ENCODE measurements at places on chromosomes 3 and 15.
A peak's percentile ranks its signal among the peaks of the same experiment; 100 is the strongest.

GRCh38 chr3:173354124-173354523 is 43.4 kb upstream of the NLGN1 start:
- no peak for DNase-seq

DNA sequence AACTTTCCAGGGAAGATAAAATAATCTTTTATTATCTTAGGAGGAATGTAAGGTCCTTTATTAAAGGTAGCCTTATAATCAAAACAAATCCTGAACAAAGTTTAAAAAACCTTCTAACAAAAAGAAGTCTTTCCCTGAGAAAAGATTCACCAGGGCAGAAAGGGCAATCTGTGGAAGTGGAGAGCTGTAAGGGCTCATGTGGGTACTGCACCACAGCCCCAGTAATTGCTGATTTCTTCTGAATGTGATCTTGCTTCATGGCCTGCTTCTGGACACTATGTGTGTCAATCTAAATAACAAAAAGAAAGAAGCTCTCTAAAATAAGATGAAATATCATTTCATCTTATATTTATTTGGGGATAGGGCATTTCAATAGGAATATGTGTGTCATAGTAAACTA is 1501.6 kb downstream of the OTOL1 start:
- DNase-seq, result no peak

DNA sequence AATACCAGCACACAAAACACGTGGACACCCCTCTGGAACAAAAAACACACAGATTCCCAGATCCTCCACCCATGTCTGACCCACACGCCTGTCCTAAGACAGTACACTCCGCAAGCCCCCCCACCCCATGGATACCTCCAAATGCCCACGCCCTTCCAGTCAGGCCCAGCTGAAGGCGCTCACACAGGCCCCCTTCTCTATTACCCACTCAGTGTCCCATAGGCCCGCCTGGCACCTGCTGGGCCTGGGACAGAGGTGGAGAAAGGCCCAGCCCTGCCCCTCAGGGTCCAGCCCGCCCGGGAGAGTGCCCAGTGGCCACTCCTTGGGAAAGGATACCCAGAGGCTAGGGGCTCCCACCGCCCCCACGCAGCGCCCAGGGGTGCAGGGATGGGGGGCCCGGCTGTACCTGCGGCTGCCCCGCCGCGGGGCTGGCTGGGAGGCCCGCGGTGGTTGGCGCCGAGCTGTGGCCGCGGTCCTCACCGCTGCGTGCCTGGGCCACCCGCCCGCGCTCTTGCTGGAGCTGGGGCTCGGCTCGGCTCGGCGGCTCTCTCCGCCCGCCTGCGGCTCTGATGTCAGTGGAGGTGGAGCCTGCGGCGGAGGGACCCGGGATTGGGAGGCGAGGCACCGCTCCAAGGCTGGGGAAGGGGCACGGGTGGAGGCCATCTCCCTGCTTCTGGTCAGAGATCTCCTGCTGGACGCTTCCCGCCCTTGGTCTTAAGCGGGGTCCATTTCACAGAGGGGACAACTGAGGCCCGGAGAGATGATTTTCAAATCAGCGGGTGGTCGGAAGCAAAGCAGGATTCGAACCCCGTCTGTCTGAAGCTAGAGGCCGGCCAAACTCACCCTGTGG is at the start of gene CAMK1:
TSS of gene CAMK1 (minus strand) at position 522 of the 850 bp plus-strand sequence. CDS start 2,198 bp downstream, outside the sequence.
- peak; percentile 59 for DNase-seq

DNA sequence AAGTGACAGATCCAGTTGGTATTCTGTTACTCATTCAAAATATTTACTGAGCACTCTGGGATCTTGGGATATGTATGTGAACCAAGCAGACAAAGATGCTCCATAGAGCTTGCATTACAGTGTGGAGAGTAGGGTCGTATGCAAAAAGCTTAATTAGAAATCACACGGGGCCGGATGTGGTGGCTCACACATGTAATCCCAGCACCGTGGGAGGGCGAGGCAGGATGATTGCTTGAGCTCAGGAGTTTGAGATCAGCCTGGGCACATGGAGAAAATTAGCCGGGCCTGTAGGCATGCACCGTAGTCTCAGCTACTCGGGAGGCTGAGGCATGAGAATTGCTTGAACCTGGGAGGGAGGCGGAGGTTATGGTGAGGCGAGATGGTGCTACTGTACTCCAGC is 68.7 kb upstream of the MB21D2 start:
- no peak for DNase-seq

DNA sequence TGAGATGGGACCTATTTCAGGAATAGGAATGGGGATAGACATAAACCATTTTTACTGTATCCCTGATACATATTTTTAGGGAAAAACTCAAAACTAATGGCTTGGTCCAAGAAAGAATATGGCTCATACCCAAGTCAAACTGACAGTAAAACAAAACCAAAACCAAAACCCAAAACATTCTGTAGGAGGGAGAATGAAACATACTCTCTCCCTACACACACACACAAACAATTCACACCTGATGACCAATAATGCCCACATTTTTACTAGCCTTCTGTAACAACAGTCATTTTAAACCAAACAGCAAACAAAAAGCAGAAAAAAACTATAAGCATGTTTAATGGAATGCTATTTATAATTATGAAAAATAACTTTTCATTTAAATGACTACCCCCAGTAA is 74.9 kb downstream of the NBEAL2 start:
- peak; percentile 4 for DNase-seq

GRCh38 chr15:80106051-80106450 is 46.6 kb downstream of the ZFAND6 start:
- no peak for DNase-seq

DNA sequence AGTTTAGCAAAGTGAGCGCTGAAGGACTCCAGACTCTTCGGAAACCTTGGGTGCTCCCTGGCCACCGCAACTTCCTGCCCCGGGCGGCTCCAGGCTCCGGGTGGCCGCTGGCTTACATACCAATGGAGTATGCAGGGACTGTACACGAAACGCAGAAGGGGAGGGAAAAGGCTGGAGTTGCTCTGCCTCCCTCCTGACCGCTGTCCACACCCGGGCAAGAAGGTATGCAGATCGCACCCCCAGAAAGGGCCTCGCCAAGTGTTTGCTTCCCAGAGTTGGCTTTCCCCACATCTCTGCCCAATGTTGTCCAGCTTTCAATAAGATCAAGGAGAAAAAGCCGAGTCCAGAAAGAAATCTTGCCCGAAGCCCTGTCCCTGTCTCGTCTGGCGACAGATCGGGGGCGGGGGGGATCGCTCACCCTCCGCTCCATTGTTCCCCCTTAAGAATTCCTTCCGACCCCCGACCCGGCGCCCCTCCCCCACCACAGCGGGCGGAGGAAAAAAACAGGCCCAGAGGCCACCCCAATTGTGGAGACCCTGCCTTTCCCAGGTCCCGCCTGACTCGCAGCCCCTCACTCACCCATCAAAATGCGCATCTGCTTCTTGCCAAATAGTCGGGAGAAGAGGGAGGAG is 533 bp downstream of the ARF4 start:
- peak; percentile 5 for DNase-seq

- no peak for DNase-seq
Observed at GRCh38 chr3:38488949-38489348, 7.2 kb upstream of the EXOG start.

DNA sequence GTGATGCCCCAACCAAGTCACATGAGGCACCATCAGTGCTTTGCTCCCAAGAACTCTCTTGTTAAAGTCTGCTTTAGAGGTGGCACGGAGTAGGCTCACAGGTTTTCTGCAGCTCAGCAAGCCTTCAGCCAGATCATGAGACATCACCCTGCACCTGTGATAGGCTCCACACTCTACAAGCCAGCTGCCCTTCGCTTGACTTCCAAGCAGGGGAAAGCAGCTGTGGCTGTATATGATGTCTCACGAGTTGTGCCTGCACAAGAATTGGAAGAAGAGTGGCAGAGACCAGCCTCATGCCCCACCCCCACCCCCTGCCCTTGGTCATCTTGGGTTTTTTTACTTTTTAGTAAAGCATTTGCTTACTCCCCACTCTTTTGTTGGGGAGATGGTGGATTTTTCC is 22.5 kb downstream of the MRPS11 start:
- no peak for DNase-seq

DNA sequence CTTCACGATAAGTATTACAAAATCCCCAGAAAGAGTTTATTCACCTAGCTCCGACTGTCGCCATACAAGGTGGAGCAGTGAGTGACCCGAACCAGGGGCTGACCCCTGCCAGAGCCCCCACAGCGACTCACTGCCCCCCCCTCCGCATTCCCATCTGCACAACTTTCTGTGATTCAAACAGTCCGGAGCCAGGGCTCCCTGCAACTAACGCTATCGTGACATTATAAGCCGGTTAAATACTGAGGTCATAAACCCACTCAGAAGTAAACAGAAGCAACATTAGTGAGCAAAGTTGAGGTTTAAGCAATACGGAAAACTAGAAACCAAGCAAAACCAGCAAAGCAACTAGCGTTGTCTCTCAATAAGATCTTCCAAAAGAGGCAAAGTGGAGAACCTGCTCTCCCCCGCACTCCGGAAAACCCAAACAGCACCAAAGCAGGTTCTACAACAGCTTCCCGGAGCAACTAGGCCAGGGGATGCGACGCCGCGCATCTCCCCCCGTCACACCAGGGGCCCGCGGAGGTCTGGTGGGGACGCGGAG is 642 bp downstream of the SCAP start:
- peak; percentile 30 for DNase-seq

DNA sequence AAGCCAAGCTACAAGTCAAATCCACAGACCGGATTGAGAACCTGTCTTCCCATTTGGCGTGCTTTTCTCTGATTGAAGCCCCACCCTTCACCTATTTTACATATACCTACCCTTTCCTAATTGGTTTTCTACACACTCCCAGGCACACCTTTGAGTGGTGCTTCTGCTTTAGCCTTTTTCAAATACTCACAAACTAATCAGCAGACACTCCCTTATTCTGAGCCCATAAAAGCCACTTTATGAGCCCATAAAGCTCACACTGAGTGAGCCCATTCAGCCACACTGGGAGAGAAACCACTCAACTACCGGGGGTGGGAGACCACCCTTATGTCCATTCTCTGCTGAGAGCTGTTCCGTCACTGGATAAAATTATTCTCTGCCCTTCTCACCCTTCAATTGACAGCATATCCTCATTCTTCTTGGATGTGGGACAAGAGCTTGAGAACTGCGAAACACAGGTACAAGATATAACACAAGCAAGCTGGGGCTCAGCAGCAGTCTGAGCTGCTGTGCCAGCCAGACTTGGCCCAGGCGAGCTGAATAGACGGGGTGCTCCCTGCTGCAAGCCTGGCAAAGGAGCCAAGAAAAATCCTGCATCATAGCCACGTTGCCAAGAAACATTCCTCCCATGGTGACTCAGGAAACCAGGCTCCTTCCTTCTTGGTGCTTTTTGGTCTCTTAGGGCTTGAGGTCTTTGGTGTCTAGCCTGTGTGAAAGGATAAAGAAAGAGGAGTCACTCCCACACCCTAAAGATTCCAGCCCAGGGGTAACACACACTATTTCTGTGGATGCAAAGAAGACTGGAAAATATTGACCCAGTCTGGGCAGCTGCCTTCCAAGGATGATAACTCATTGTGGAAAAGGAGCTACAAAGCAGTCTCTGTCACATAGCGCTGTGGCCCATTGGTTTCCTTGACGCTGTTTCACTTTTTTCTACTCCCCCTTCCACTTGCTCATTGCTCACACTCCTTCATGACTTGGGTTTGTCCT is 609.7 kb downstream of the MCTP2 start:
- DNase-seq, result no peak

DNA sequence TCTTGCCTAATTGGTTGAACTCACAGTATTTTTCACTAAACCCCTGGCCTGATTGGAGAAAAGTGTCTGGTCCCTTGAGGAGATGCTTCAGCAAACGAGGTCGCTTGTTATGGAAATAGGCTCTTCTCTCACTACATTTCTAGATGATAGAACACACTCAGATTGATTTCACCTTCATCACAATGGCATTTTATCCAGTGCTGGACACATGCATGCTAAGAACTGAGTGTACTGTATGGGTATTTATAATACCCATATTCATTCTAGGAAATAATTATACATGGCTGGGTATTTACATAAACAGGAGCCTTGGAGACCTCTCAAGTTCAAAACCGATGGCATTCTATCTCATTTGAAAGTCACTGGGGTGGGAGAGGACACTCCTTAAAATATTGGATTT is 444.9 kb downstream of the LPP start:
- no peak for DNase-seq

- DNase-seq, result no peak
Observed at GRCh38 chr3:134004841-134005240, 24.9 kb downstream of the SLCO2A1 start.

- no peak for DNase-seq
Observed at GRCh38 chr3:31433679-31433992, 99.1 kb upstream of the STT3B start.

DNA sequence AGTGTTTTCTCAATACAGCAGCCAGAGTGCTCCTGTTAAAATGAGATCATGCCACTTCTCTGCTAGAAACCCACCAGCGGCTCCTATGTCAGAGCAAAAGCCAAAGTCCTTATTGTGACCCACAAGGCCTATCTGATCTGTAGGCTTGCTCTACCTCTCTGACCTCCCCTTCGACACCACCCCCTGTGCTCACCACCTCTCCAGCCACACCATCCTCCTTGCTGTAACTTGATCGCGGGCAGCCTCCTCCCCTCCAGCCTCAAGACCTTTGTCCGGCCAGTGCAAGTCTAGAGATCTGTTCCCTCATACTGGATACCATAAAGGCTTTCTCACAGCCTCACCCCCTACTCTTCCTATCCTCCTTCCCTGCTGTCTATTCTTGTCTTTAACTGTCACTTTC is 1.9 kb upstream of the IGDCC4 start:
- no peak for DNase-seq

DNA sequence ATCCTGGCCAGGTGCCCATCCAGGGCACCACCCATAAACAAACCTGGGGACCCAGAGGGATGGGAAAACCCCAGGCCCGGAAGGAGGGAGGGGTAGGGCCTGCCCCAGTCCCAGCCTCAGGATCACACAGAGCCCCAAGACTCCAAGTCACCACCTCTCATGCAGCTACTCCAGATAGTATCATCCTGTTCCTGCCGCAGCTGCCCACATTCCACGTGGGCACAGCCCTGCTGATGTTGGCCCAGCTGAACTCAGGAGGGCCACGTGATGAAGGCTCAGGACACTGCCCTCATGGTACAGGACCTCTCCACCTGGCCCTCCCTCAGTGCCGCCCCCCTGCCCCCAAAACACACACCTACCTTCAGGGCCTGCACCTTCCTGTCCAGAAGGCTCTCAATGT is 69.5 kb downstream of the CACNA2D2 start:
- no peak for DNase-seq

DNA sequence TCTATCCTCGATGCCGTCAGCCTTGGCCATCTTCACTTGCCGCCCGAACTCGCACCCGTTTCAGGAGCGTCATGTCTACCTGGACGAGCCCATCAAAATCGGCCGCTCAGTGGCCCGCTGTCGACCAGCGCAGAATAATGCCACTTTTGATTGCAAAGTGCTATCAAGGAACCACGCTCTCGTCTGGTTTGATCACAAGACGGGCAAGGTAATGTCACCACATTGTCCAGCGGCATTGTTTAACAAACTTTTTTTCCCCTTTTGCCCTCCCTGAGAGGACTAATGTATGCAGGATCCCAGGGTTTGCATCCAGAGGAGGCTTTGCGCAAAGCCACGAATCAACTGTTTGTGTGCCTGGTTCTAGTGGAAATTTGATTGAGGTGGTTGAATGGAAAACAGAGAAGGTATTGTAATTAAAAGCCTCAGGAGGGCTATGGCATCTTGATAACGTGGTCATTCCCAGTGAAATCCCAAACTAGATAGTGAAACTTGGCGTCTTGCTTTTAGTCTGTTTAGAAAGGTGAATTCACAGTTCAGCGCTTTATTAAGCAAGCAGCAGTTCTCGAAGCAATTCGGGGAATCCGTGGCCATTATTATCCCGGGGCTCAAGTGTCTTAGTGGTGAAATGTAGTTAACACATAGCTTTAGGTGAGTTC is 1.7 kb downstream of the SLMAP start:
- DNase-seq, result no peak

GRCh38 chr3:11651900-11652299 is 8.2 kb upstream of the VGLL4 start:
- no peak for DNase-seq

GRCh38 chr3:68620211-68620610 is 312.1 kb downstream of the TAFA4 start:
- DNase-seq, result no peak

Data from GM19239 (cell line).